ENCODE measurements at places on chromosomes 5 and 9. TPM values are rescaled to one million over a fixed set of nuclear protein-coding genes. Genes with fewer than 3 reads are reported as not detected.

DNA sequence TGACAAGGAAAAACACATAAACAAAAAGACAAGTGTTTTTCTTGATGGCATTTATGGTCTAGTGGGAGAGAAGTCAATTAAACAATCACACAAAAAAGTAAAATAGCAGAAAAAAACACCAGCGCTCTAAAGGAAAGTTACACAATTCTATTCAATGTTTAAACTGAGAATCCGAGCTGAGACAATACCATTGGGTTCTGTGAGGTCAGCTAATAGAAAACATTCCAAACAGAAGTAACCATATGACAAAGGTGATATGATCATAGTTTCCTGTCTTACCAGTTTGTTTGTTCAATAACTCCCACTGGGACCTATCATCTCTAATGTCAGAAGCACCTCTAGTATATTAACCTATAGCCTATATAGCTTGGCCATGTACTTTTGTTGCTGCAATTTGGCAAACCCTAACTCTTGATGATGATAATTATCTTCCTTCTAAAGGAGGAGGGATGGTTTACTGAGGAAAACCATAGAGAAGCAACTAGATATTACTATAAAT lies 1030.0 kb downstream of the CDH12 start:
- DNase-seq: no peak

DNA sequence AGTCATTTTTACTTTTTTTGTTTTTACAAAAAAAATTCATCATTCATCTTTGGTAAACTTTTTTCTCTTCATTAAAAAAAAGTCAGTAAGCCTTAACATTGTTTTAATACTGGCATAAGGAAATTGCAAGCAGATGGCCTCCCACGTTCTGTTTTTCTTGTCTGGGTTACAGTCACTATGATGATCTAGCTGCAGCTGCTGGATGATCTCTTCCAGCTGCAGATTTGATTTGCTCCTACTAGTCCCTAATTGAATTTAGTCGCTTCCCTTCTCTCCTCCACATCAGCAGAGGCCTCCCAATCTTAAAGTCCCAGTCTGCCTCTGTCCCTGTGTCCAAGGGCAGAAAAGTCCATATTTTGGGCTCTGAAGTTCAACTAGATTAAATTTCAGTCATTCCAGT lies 106.8 kb upstream of the PTGER4 start:
- no peak for DNase-seq

GRCh38 chr9:136045595-136046553 lies 49.2 kb downstream of the NACC2 start:
- no peak for DNase-seq

GRCh38 chr5:33903118-33903517 lies 11.3 kb upstream of the ADAMTS12 start:
- no peak for DNase-seq

DNA sequence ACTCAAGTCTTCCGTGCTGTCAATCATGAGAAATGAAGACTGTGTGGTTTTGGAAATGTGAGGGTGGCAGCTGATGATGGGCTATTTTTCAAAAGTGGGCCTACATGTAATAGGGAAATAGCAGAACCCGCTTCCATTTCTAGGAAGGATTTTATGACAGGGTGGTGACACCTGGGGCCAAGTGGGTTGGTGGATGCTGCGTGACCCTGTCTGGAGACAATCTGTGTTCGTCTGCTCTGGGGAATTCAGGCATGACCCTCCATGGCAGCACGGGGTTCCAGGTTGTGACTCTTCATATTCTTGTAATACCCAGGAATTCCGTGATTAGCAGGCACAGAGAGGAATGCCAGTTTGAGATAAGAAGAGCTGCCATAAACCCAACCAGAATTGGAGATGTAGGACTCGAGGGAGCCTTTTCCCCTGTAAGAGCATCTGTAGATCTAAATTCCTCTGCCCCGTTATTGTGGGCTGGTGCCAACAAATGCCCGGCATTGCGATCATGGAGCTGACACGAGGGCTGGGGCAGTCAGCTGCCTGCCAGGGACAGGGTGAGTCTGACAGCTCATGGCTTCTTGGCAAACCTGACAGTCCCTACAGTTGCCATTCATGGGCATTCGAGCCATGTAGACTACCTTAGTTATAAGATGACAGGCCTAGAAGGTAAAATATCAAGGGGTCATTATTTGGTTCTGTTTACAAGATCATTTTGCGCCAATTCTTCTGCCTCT lies 279.7 kb downstream of the GADD45G start:
- DNase-seq: no peak

Gene ADAMTSL2
- not detected for total RNA-seq
